Smooth muscle cell of the pulmonary artery (primary cell): ENCODE measurements at places on chromosomes 11 and 22. TPM values are rescaled to one million over a fixed set of nuclear protein-coding genes. Genes with fewer than 3 reads are reported as not detected.

Gene OR2D2
- 0.13 and 0.36 TPM in 2 replicates for total RNA-seq

Gene SHISAL1
- total RNA-seq, result 13.5 and 35.8 TPM in 2 replicates

Gene SYT13
- total RNA-seq, result under 0.01 TPM in 1 of 2 replicates, not detected in the other

Gene RCE1
- 14.9 and 21.5 TPM in 2 replicates for total RNA-seq

Gene ST14
- 0.07 TPM in 1 of 2 replicates, not detected in the other for total RNA-seq

Gene CD248
- 51.9 and 182 TPM in 2 replicates for total RNA-seq
